ENCODE measurements at places on chromosomes 5 and 9.

GRCh38 chr9:136087741-136088480 is 7.2 kb downstream of the NACC2 start:
- no peak for DNase-seq

DNA sequence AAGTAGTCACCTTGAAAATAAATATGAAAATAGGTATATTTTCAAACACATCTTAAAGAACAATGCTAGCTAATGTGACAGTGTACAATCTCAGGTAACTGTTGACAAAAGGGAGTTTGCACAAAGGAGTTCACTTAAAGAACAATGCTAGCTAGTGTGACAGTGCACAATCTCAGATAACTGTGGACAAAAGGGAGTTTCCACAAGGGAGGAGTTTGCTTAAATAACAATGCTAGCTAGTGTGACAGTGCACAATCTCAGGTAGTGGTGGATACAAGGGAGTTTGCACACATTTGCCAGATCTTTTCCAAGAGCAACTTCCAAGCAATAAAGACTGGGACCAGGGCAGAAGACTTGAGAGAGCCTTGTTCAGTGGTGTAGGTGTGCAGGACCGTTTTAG is 442.9 kb upstream of the FTMT start:
- no peak for DNase-seq

GRCh38 chr5:132387640-132388117 is 18.2 kb downstream of the SLC22A5 start:
- no peak for DNase-seq

DNA sequence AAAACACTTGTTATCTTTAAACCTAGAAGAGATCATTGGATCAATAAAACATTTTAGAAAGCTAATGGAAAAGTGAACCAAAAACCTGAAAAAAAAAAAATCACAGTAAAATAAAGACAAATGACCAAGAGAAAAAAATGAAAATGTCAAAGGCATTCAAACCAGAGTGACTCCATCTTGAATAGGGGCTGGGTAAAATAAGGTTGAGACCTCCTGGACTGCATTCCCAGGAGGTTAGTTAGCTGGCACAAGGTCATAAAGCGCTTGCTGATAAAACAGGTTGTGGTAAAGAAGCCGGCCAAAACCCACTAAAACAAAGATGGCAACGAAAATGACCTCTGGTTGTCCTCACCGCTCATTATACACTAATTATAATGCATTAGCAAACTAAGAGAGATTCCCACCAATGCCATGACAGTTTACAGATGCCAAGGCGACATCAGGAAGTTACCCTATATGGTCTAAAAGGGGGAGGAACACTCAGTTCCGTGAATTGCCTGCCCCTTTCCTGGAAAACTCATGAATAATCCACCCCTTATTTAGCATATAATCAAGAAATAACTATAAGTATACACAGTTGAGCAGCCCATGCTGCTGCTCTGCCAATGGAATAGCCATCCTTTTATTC is 116.7 kb upstream of the NEK6 start:
- no peak for DNase-seq

GRCh38 chr5:57470339-57470738 is 12.3 kb downstream of the ACTBL2 start:
- no peak for DNase-seq

- DNase-seq: peak; percentile 76
These were observed 54.7 kb upstream of the SIMC1 start for GRCh38 chr5:176183321-176184074.

DNA sequence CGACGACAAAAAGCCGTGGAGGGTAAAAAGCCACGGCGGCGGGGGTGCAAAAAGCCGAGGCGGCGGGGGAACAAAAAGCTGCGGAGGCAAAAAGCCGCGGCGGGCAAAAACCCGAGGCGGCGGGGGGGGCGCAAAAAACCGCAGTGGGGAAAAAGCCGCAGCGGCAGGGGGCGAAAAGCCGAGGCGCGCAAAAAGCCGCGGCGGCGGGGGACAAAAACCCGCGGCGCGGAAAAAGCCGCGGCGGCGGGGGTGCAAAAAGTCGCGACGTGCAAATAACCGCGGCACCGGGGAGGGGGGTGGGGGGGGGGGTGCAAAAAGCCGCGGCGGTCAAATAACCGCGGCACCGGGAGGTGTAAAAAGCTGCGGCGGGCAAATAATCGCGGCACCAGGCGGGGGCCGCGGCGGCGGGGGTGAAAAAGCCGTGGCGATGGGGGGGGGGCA is 511.5 kb downstream of the FOXD4L5 start:
- no peak for DNase-seq

GRCh38 chr9:128833696-128834095 is 4.1 kb upstream of the SPOUT1 start:
- DNase-seq: no peak

- no peak for DNase-seq
These were observed 1.5 kb upstream of the GLRA1 start for GRCh38 chr5:151926188-151926587.

DNA sequence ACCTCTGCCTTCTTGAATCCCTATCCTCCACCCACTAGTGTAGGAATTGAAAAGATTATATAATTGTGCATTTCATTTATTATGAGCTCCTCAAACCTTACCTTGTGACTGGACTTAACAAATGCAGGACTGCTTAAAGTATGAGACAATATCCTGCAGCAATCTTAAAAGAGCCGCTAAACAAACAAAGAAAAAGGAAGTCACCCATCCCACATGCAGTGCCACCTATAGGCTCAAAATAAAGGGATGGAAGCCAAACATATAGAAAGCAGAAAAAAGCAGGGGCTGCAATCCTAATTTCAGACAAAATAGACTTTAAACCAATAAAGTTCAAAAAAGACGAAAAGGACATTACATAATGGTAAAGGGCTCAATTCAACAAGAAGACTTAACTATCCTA is 8.7 kb downstream of the PCAT7 start:
- no peak for DNase-seq

- no peak for DNase-seq
These were observed 308.9 kb downstream of the TLE4 start for GRCh38 chr9:79880626-79881025.

DNA sequence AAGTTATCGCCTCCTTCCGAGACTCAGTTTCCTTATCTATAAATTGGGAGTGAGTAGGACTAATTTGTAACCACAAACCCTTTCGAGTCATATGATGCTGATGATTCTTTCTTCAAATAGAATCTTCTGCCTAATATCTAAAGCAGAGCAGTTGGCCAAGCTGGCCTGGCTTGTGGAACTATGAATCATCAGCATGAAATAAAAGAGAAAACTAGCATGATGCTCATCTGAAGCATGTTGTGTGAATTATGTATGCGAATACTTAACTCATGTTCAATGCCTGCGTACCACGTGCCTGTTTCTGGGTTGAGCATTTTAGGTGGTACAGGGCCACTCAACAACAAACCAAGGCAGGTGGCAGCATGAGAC is 15.0 kb upstream of the ORM1 start:
- no peak for DNase-seq

DNA sequence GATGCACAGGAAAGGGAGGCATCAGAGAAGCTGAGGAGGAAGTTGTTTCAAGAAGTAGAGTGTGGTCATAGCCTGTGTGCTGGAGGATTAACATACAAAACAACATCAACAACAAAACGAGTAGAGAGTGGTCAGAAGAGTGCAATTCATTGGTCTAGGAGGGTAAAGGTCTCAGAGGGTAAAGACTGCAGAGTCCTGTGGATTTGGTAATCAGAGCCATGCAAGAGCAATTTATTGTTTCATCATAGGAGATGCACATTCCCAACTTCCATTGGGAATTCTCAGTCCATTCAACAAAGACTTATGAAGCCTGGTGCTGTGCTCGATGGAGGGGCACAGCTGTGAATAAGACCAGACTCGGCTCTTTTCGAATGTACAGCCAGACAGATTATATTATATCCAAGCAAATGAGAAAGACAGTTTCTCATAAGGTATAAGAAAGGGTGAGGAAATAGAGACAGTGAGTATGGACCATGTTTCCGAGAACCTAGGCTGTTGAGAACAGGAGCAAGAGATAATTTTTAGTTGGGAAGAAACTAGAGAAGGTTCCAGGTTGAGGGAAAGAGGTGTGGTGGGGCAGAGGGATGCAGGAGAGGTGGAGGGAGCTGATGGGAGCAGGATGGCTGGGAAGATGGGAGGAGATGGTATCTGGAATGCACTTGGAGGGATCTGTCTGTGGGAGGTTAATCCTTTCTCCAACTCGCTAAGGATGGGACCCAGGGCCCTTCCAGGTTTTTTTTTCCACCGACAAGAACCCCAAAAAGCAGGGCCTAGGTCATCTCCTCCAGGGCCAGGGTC is 7.9 kb upstream of the MYORG start:
- DNase-seq: no peak

DNA sequence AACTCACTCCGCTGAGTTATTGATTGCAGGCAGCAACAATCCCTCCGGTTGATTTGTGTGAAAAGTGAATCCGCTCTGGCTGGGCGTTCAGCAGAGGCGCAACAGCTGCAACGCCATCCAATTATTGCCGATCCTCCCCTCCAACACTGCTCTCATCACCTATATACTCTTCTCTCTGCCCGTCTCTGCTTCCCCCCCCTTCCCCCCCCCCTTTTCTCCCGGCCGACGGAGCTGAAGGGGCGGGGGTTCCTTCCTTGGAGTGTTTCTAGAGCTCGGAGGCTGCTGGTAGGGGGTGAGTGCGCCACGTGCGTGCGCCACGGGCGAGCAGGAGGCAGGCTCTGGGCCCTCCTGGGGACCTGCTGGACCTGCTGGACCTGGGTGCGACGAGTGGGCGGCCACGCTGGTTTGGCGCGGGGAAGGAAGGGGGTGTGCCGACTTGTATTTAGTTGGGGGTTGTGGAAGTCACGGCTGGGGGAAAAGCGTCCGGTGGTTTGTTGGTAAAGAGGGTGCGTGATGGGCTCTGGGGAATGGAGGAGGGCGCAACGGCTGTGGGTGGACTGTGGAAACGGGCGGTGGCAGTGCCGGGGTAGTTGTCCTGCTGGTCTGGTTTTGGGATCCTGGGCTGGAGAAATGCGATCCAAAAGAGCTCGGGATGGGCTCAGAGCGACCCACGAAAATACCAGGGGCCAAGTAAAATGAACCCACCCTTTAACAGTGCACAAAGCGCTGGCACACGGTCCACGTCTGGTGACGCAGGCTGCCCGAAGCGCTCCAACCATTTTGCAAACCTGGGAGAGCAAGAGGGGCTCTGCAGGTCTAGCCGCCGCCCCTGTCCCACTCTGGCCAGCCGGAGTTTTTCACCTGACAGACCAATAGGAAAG is 6.4 kb upstream of the MEF2C start:
- no peak for DNase-seq

GRCh38 chr5:153523831-153524230 is 33.4 kb downstream of the GRIA1 start:
- DNase-seq: no peak

GRCh38 chr9:123508048-123508447 is 152.1 kb downstream of the CRB2 start:
- no peak for DNase-seq

DNA sequence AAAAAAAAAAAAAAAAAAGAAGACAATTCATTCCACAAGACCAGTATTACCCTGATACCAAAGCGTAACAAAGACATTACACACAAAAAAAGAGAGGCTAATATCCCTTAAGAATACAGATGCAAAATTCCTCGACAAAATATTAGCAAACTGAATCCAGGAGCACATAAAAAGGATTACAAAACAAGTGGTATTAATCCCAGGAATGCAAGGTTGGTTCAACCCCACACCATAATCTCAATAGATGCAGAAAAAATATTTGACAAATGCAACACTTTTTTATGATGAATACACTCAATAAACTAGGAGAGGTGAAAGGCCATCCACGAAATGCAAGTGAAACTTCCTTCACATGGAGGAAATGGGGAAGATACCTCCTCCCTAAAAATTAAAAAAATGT is 80.1 kb upstream of the TLR4 start:
- DNase-seq: no peak

DNA sequence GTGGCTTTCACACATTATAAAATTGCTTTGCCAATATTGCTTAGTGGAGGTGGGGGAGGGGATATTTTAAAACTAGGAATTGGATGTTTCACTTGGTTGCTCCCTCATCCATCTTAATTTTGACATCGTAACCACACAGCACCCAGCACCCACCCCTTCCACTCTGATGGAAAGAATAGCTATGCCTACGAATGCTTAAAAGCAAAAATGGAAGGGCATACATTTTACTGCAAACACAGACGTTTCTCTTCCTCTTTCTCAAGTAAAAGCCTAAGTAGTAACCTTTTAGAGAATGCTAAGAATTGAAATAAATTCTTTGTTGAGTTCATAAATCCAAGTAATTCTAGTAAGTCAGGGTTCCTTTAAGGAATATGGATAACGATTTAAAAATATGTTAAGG is 69.9 kb downstream of the JAKMIP2 start:
- DNase-seq: no peak

GRCh38 chr5:115661101-115661500 is 35.3 kb upstream of the TMED7 start:
- no peak for DNase-seq

- DNase-seq: no peak
These were observed 211.4 kb downstream of the KIAA0825 start for GRCh38 chr5:94407023-94407422.

DNA sequence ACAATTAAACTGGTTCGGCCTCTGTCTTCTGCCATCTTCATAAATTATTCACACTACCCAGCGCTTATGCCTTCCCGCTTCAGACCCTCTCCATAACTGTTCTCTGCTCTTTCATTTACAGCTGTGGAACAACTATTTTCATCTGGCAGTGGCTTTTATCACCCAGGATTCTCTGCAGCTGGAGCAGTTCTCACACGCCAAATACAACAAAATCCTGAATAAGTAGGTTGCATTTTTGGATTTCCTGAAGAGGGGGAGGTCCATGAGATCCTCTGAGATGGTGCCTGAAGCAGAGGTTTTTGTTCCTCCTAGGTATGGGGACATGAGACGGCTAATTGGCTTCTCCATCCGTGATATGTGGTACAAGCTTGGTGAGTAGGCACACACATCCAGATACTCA is 28.1 kb upstream of the INSYN2B start:
- no peak for DNase-seq

DNA sequence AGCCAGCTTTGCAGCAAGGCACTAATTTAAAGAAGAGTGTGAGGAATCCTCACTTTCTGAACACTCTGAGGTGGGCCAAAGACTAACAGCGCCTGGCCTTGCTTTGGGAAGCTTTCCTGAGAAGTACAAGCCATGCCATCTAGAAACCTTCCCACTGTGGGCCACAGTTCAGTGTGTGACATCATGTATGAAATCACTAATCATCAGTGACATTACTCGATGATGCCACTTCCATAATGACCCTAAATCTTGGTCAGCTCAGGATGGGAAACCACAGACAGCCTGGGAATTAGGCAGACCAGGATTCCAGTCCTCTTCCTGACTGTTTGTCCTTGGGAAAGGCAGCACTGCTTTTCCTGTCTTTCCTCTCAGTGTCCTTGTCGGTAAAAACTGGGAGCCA is 54.2 kb upstream of the HSPA9 start:
- DNase-seq: no peak

- DNase-seq: no peak
These were observed 127.8 kb upstream of the PAM start for GRCh38 chr5:102627315-102627714.

DNA sequence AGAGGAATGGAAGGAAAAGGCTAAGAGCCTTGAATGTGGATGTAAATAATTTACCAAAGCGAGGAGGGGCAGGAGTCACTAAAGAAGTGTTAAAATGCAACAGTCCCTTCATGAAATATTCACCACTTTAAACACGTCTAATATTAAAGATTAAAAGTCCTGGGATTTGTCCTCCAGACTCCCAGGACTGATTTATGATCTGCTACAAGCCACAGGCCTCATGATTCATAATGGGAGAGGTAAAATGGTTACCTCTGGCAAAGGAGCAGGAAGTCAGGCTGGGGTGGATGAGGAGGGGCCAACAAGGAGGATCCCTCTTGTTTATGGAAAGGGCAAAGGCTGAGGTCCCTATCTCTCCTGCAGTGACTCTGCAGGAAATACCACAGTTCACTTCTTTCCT is 292.4 kb downstream of the TRIM32 start:
- no peak for DNase-seq

GRCh38 chr5:5882706-5883105 is 460.2 kb downstream of the ICE1 start:
- DNase-seq: no peak
